ENCODE measurements at places on chromosomes 3 and 15.

GRCh38 chr3:120393761-120394160 is 44.6 kb upstream of the LRRC58 start:
- DNase-seq: no peak

DNA sequence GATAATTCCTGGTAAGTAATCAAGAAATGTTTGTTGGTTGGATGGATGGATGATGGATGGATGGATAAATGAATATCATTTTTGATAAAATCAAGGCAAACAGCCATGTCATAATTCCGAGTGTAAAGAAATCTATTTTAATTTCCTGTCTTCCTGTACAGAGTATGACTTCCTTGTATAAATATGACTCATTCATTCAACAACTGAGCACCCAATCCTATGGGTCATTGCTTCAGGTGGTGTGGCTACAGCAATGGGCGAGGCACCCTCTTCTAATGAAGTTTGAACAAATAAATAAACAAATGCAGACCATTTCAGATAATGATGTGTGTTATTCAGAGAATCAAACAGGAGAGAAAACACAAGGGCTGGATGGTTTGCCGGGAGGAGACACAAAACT is 198.7 kb downstream of the TNIK start:
- no peak for DNase-seq

DNA sequence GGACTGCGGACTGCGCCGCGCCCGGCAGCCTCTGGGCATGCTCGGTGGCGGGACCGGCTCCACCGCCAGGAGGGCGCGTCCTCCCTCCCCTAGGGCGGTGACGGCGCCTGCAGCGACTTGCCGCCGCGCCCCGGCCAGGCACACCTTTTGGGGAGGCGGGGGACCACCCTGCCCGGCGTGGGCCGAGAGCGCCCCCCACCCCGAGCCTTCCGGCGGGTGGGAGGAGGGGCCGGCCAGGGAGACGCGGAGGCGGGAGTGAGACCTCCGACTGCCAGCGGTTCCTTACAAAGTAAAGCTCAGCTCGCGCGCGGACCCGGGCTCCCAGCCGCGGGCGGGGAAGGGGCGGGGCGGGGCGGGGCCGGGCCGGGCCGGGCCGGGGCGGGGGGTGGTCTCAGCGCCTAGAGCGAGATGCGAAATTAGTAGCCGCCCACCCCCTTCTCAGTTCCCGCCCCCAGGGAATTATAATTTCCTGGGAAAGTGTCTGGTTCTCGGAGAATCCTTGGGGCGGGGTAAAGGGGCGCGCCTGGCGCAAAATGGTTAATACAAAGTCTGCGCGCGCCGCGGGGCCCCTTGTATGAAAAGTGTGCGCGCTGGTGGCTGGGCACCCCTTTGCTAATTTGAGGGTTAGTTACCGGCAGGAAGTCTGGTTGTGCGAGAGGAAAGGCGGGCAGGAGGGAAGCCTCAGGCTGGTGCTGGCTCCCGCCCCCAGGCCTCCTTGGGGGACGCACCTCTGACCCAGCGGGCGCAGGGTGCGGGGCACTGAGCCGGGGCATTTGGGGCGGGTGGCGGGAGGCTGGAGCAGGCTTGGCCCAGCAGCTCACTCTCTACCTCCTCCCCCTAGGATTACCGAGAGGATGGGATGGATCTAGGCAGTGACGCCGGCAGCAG is 224.8 kb upstream of the IL12A start:
- peak; percentile 28 for DNase-seq

DNA sequence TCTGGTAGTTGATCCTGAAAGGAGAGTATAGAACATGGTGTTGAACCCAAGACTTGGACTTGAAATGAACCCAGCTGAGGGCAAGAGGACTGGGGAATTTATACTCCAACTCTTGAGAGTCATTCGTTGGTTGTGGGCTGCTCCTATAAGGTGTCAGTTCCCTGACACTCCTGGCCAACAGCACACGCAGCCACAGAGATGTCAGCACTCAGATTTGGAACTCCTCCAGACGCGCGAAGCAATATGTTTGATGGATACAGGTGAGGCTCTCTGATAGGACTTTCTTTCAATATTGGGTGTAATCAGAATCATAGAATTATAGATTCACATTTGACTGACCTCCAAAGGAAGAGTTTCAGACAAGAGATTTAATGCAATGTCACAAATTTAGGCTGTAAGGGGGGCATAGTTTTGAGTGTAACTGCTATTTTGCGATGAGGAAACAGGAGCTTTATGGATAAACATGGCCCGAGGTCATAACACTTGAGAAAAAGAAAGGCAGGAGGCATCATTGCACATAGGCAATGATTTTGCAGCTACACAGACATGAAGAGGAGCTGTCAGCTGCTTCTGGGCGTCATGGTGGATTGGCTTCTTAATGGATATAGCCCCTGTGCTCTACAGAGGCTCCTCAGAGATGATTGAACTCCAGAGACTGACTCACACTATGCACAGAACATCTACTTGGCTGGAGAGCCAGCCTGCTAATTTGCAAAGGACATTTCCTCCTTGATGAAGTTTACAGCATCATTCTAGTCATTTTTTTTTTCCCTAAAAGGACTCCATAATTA is 569.2 kb upstream of the RGMA start:
- DNase-seq: no peak

GRCh38 chr3:14352002-14352627 is 50.3 kb upstream of the SLC6A6 start:
- DNase-seq: no peak

DNA sequence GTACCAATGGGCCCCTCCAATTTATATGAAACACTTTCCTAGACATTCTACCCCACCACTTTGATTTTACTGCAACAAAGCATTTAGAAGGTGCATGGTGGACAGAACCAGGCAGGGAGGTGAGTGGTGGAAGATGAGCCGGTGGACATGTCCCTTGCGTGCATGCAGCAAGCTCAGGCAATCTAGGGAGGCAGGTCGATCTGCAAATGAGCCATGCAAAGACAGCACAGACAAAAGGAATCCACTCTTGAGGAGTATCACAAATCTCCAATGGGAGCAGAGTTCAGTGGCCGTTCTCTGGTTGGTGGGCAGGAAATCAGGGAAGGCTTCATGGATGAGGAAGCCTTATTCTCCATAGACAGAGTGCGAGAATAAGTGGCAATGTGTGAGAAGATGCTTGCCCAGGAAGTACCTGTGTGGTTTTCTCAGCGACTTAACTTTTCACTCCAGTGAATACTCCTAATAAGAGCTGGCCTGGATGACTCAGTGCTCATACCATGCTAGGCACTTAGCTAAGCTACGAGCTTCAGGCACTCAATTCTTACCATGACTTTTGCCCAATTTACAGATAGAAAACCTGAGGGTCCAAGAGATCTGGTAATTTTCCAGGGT is 152.5 kb downstream of the FOXP1 start:
- DNase-seq: no peak

GRCh38 chr15:86558686-86559085 is 479.0 kb downstream of the AGBL1 start:
- no peak for DNase-seq

DNA sequence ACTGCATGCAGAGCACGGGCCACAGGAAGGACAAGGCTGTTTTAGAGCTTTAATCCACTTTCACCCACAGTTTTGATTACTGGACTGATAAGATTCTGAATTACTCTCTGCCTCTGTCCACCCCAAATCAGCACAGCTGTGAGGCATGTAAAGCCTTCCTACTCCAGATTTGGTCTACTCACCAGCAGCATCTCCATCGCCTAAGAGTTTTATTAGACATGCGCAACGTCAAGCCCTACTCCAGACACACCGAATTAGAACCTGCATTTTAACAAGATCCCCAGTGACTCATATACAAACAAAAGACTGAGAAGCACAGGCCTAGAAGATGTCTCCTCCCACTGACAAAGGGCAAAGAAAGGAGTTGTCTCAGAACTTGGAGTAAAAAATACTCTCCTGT is 221.2 kb downstream of the TUSC7 start:
- no peak for DNase-seq

GRCh38 chr3:47892286-47893040 is 89.5 kb downstream of the DHX30 start:
- no peak for DNase-seq

GRCh38 chr15:93645594-93645993 is 556.6 kb upstream of the RGMA start:
- DNase-seq: no peak

GRCh38 chr15:52162876-52163275 is 28.3 kb downstream of the GNB5 start:
- DNase-seq: no peak

DNA sequence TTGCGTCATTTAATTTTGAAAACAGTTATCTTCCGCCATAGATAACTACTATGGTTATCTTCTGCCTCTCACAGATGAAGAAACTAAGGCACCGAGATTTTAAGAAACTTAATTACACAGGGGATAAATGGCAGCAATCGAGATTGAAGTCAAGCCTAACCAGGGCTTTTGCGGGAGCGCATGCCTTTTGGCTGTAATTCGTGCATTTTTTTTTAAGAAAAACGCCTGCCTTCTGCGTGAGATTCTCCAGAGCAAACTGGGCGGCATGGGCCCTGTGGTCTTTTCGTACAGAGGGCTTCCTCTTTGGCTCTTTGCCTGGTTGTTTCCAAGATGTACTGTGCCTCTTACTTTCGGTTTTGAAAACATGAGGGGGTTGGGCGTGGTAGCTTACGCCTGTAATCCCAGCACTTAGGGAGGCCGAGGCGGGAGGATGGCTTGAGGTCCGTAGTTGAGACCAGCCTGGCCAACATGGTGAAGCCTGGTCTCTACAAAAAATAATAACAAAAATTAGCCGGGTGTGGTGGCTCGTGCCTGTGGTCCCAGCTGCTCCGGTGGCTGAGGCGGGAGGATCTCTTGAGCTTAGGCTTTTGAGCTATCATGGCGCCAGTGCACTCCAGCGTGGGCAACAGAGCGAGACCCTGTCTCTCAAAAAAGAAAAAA is 1.2 kb downstream of the B2M start:
- peak; percentile 68 for DNase-seq

DNA sequence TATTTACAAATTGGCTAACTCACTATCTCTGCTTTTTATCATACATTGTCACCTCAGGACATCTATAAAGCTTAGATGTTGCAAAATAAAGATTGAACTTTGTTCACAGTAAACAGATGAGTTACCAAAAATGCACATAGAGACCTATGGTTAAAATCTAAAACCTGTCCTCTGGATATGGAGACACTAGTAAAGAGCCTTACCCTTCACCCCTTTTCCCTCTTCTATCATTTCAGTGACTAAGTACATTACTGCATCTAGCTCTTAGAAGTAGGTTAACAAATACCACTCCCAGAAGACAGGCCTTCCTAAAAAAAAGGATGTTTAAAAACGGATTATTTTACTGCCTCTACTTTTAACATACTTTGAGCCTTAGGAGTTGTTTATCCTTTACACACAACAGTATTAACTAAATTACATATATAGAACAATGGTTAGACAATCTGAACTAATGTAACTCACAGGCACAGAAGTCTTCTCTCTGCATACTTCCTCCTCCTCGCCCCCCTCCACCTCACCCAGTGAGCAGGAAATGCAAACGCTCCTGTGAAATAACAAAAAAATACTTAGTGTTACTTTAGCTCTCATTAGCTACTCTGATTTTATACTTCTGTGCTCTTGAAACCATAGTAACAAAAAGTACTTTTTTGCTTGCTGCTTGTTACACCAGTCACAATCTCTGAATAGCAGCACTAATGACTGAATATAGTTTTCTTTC is 23.3 kb downstream of the IREB2 start:
- no peak for DNase-seq

GRCh38 chr15:70752193-70752635 is 11.1 kb downstream of the UACA start:
- no peak for DNase-seq

GRCh38 chr15:22868928-22869327 is 30.5 kb downstream of the NIPA2 start:
- DNase-seq: no peak

GRCh38 chr3:54932606-54933005 is 4.7 kb upstream of the LRTM1 start:
- no peak for DNase-seq

DNA sequence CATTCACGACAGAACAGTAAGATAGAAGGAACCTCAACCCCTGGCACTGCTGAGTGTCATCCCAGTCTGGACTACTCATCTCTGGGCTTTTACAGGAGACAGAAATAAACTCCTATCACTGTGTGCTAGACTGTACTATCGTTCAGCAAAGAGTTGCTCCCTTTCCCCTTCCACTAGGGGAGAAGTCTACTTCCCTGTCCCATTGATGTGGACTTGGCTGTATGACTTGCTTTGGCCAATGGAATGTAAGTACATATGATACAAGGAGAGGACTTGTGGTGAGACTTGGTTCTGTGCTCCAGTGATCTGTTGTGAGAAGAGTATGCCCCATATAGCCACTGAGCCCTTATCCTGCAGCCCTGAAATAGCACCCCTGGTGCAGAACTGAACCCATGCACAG is 5.3 kb upstream of the KIF7 start:
- no peak for DNase-seq

GRCh38 chr3:12719984-12720898 is 38.8 kb downstream of the TMEM40 start:
- peak; percentile 66 for DNase-seq

GRCh38 chr3:52091586-52092270 is 35.4 kb upstream of the DUSP7 start:
- DNase-seq: no peak

GRCh38 chr3:73783811-73784210 is 159.1 kb upstream of the PDZRN3 start:
- no peak for DNase-seq

- DNase-seq: no peak
Measured at GRCh38 chr3:50444213-50444612, 59.2 kb downstream of the CACNA2D2 start.

DNA sequence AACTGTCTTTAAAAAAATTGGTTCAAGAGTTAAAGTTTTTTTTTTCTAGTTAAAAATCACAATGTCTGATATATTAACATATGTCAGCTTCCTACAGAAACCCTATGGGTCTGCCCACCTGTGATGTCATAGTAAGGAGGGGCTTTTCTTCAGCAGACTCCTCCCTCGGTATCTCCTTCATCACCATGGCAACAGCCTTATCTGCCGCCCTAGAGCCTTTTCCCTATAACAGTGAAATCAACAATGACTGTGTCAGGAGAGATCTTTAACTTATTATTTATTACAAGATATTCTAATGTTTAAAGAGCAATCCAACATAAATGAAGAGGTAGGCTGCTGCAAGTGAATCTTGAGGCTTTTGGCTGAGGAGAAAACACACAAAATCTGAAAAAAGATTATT is 138.7 kb downstream of the PEX5L start:
- DNase-seq: no peak

- no peak for DNase-seq
Measured at GRCh38 chr3:194160158-194160557, 24.2 kb downstream of the HES1 start.

GRCh38 chr3:9600597-9600996 is 47.0 kb upstream of the LHFPL4 start:
- DNase-seq: peak; percentile 20

DNA sequence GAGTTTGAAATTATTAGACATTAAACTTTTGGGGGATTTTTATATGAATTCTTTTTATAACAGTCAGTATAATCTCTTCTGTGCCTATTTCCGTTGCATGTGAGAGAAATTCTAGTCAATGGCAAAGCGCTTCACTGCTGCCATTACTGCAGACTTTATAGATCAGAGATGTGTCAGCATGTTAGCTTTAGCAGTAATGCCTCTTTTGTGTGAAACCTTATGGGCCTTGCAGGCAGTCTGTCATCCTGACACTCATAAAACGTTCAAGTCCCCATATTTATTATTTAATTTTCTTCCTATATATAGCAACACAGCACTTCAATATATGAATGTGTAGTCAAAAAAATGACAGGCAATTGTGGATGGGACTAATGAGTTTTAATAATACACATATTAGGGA is 191.0 kb downstream of the NLGN1 start:
- no peak for DNase-seq
